PC-3 (cell line): ENCODE measurements at places on chromosomes 12 and 14.

- DNase-seq: no peak
- H3K36me3 ChIP-seq: peaks cover 12% of the 10 kb centered on the region
- H3K4me1 ChIP-seq: peaks cover 23% of the 10 kb centered on the region
- peak overlapping the region; percentile 91 for H3K4me3 ChIP-seq
Observed at GRCh38 chr12:43806737-43807072, 588 bp upstream of the TWF1 start.

- H3K36me3 ChIP-seq: no peaks in the 10 kb centered on the region
- H3K4me1 ChIP-seq: peaks cover 22% of the 10 kb centered on the region
- H3K27me3 ChIP-seq: no peaks in the 10 kb centered on the region
- DNase-seq: no peak
Observed at GRCh38 chr14:39264558-39264957, 30.8 kb downstream of the MIA2 start.

- H3K36me3 ChIP-seq: peaks cover 17% of the 10 kb centered on the region
- peak; percentile 56 for DNase-seq
- H3K27me3 ChIP-seq: no peaks in the 10 kb centered on the region
- no peak overlapping the region for H3K4me3 ChIP-seq
- H3K27ac ChIP-seq: no peak overlapping the region
Observed at GRCh38 chr12:51262758-51263177, 7.4 kb downstream of the SMAGP start.

DNA sequence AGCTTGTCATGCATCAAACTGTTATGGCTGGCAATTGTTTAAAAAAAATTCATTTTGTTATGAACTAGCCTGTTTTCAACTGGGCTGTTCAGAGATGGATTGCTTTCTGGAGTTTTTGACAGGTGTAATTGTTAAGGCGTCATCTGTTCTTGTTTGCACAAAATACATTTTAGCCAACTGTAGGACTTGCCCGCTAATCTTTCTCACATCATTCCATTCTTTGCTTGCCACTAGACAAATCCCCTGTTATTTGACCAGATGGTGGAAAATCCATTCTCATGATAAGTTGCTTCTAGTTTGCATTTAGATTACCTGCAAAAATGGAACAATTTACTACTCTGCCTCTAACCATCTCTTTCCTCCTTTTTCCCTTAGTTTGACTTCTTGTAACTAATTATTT lies 114.3 kb downstream of the NPAS3 start:
- H3K4me1 ChIP-seq: peaks cover 6% of the 10 kb centered on the region; the same call in 1 of the 2 replicates
- no peak overlapping the region for H3K27ac ChIP-seq
- no peak for DNase-seq
- peaks cover 7% of the 10 kb centered on the region; the same call in 1 of the 2 replicates for H3K27me3 ChIP-seq
- no peaks in the 10 kb centered on the region for H3K36me3 ChIP-seq

- peaks cover 19% of the 10 kb centered on the region; the same call in 1 of the 2 replicates for H3K27me3 ChIP-seq
- H3K36me3 ChIP-seq: no peaks in the 10 kb centered on the region
- DNase-seq: peak; percentile 27
- no peak overlapping the region for H3K27ac ChIP-seq
- no peak overlapping the region for H3K4me3 ChIP-seq
Observed at GRCh38 chr12:7354529-7354928, 50.7 kb downstream of the ACSM4 start.

GRCh38 chr14:100536121-100536510 lies 51.1 kb downstream of the BEGAIN start:
- H3K27me3 ChIP-seq: no peaks in the 10 kb centered on the region
- no peak overlapping the region for H3K27ac ChIP-seq
- no peaks in the 10 kb centered on the region for H3K36me3 ChIP-seq

- peak overlapping the region; percentile 99 for H3K27ac ChIP-seq
- peaks cover 72% of the 10 kb centered on the region for H3K4me1 ChIP-seq
- no peaks in the 10 kb centered on the region for H3K27me3 ChIP-seq
- peak; percentile 21 for DNase-seq
Observed at GRCh38 chr12:13097491-13098011, 5.9 kb downstream of the GSG1 start.

GRCh38 chr12:76190299-76190698 lies 105.8 kb upstream of the NAP1L1 start:
- no peaks in the 10 kb centered on the region for H3K27me3 ChIP-seq
- H3K4me1 ChIP-seq: no peaks in the 10 kb centered on the region
- no peak overlapping the region for H3K4me3 ChIP-seq
- no peaks in the 10 kb centered on the region for H3K36me3 ChIP-seq
- H3K27ac ChIP-seq: no peak overlapping the region

DNA sequence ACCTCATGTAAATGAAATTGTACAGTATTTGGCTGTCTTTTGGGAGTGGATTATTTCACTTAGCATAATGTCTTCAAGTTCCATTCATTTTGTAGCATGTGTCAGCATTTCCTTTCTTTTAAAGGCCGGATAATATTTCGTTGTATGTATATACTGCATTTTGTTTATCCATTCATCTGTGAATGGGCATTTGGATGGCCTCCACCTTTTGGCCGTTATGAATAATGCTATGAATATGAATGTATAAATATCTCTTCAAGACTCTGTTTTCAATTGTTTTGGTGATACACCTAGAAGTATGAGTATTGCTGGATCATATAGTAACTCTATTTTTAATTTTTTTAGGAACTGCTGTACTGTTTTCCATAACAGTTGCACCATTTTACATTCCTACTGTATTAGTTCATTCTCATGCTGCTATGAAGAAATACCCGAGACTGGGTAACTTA lies 164.9 kb downstream of the DYRK2 start:
- H3K27ac ChIP-seq: peak overlapping the region; percentile 47
- DNase-seq: peak; percentile 65
- H3K4me3 ChIP-seq: no peak overlapping the region
- H3K4me1 ChIP-seq: peaks cover 18% of the 10 kb centered on the region
- H3K36me3 ChIP-seq: no peaks in the 10 kb centered on the region

DNA sequence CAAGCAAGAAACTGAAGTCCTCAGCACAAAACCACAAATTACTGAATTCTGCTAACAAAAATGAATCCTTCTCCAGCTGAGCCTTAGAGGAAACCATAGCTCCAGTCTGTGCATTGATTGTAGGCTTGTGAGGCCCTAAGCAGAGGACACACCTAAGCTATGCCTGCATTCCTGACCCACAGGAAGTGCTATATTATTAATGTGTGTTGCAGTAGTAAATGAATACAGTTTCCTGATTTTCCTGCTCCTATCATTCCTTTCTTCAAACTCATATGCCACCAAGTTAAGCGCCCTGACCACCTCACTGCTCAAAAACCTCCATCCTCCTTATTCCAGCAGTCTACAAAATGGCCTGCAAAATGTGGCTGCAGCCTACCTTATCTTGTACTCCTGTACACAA lies 151.9 kb upstream of the ABCD2 start:
- no peaks in the 10 kb centered on the region for H3K36me3 ChIP-seq
- no peaks in the 10 kb centered on the region for H3K27me3 ChIP-seq

DNA sequence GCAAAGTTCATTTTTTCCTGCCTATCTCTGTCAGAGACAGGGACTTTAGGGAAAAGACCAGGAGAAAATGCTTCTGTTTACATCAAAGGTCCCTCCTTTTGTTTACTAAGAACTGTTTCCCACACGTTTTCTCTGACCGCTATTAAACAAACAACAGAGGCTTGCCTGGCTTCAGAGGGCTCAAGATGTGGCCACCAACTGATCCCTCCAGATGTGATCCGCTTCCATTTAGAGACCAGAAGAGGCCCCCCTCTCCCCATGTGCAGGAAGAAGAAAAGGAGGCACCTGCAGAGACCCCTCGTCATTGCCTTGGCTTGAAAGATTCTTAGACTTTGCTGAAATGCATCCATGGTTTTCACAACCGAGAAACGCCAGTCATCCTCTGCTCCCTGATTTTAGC lies 217.9 kb upstream of the PWP1 start:
- H3K36me3 ChIP-seq: no peaks in the 10 kb centered on the region
- H3K4me1 ChIP-seq: no peaks in the 10 kb centered on the region
- H3K27me3 ChIP-seq: no peaks in the 10 kb centered on the region
- H3K4me3 ChIP-seq: no peak overlapping the region
- H3K27ac ChIP-seq: no peak overlapping the region

DNA sequence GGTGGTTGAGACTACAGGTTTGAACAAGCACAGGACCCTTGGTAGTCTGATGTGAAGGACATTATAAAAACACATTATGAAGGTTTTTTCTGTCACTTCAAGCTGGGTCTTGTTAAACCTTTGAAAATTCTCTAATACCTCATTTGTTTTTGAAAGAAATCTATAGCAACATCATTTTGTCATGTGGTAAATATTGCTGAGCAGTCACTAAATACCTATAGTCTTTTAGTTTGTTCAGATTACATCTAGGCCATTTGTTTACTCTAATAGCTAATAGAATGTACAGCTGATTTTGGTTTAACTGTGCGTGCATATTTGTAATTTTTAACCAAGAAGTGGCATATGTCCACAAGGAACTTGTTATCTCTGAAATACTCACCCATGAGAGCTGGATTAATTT lies 2.9 kb downstream of the PPM1A start:
- H3K27me3 ChIP-seq: no peaks in the 10 kb centered on the region
- no peaks in the 10 kb centered on the region for H3K36me3 ChIP-seq
- H3K27ac ChIP-seq: no peak overlapping the region
- no peak for DNase-seq
- H3K4me3 ChIP-seq: peak overlapping the region; percentile 69

GRCh38 chr12:109291521-109292341 lies 17.4 kb downstream of the FOXN4 start:
- no peaks in the 10 kb centered on the region for H3K36me3 ChIP-seq
- H3K27ac ChIP-seq: no peak overlapping the region
- H3K4me3 ChIP-seq: no peak overlapping the region
- no peak for DNase-seq

DNA sequence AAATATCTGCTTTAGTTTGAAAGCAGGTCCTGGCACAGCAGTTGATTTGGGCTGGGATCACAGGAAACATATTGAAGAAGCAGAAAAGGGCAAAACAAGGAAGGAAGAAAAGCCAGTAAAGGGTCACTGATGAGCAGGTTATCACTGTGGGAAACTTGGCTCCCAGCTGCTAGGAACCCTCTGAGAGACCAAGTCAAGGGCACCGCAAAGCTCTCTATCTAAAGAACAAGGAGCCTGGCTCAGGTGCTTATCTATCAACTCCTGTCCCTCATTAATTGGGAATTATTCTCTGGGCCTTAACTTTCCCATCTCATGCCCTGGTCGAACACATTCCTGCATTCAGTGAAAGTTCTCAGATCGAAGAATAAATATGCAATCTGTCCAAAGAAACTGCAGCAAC lies 450.9 kb upstream of the RPL10L start:
- H3K4me1 ChIP-seq: no peaks in the 10 kb centered on the region
- H3K36me3 ChIP-seq: no peaks in the 10 kb centered on the region
- H3K27ac ChIP-seq: no peak overlapping the region
- H3K4me3 ChIP-seq: no peak overlapping the region

GRCh38 chr12:34208331-34209258 lies 186.3 kb downstream of the ALG10 start:
- H3K36me3 ChIP-seq: no peaks in the 10 kb centered on the region
- no peak overlapping the region for H3K4me3 ChIP-seq

DNA sequence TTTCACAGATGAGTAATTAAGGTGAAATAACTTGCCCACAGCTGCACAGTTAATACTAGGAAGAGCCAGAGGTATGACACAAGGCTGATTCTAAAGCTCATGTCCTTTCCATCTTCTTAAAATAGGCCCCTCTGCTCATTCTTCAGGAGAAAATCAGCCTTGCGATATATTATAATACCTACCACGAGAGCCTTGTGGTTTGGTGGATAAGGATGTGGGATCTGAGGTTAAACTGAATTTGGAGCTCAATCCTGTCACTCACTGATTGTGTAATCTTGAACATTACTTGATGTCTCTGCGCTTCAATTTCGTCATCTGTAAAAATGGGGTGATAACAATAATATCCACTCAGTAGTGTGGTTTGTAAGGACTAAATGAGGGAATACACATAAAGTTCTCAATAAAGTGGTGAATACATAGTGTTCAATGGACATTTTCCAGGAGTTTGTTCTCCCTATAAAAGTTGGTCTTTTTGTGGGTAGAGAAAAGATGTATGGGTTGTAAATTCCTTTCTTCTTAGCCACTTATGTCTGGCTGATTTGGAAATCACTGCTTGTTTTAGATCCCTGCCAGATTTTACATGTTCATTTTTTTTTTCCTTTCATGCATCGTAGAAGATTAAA lies 25.1 kb upstream of the ATP2B1 start:
- peaks cover 38% of the 10 kb centered on the region for H3K4me1 ChIP-seq
- no peaks in the 10 kb centered on the region for H3K27me3 ChIP-seq
- H3K4me3 ChIP-seq: peak overlapping the region; percentile 0; the same call in 1 of the 2 replicates
- peaks cover 10% of the 10 kb centered on the region for H3K36me3 ChIP-seq
- DNase-seq: peak; percentile 93

DNA sequence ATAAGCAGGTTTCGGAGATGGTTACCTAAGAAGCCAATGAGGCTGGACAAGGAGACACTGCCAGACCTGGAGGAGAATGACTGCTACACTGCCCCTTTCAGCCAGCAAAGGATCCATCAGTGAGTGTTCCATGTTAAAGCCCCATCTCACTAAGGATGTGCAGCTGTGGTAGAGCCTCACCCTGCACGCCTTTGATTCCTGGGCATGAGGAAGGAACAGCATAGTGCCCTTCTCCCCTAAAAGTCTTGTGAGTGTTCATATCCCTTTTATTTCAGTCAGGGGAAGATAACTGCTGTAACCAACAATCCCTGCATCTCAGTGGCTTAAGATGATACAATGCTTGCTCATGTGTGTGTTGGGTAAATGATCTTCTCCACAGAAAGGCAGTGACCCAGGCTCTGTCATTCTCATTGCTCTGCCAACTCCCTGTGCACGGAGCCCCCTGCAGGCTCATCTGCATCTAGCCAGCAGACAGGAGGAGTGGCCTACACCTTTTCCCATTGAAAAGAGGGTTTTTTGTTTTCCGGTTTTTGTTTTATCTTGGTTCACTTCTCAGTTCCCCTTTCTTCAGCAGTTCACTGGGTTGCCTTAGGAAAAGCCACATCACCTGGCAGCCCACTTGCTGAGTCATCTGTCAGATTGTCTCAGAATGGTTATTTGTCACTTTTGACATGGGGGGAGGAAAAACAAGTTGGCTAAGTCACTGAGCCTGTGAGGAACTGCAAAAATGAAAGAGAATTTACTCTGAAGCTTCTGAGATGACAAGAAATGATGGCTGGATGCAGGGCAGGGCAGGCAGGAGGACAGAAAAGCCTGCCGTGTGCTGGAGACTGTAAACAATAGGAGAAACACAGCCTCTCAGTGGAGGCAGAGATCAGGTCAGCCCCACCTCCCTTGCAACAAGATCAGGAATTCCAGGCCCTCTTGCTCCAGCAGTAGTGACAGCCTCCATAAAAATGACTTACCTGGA lies 193.3 kb downstream of the ANO4 start:
- no peak overlapping the region for H3K27ac ChIP-seq
- no peaks in the 10 kb centered on the region for H3K36me3 ChIP-seq
- no peaks in the 10 kb centered on the region for H3K27me3 ChIP-seq
- peak; percentile 66 for DNase-seq
- no peaks in the 10 kb centered on the region for H3K4me1 ChIP-seq
